ENCODE measurements at places on chromosomes 6 and 20.

DNA sequence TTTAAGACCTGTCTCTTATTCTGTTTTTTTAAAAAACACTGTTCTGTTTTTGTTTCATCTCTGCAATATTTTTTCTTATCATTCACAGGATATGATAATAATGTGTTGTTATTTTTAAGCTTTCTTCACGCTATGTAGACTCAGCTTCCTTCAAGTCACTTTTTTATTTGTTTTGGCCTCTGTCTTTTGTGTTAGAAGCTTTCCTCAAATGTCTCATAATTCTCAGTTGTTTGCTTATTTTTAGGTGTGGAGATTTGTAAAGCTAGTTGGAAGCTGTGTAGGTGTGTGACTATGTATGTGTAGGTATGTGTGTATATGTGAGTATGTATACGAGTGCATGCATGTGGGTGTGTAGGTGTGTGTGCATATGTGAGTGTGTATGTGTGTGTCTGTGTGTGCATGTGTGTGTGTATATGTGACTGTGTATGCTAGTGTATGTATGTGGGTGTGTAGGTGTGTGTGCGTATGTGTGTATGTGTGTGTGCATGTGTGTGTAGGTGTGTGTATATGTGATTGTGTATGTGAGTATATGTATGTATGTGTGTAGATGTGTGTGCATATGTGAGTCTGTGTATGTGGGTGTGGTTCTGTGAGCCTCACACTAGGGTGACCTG lies 16.3 kb upstream of the VEGFA start:
- DNase-seq, result no peak

GRCh38 chr20:38671186-38671585 lies 53.1 kb upstream of the SLC32A1 start:
- DNase-seq, result no peak

GRCh38 chr20:5535125-5535756 lies 215.0 kb upstream of the SHLD1 start:
- DNase-seq, result no peak

GRCh38 chr20:18166241-18166881 lies 28.7 kb downstream of the KAT14 start:
- no peak for DNase-seq

- DNase-seq, result no peak
Measured at GRCh38 chr20:21713901-21714296, 8.4 kb downstream of the PAX1 start.

GRCh38 chr20:58012731-58013510 lies 215.5 kb downstream of the ANKRD60 start:
- DNase-seq, result no peak

DNA sequence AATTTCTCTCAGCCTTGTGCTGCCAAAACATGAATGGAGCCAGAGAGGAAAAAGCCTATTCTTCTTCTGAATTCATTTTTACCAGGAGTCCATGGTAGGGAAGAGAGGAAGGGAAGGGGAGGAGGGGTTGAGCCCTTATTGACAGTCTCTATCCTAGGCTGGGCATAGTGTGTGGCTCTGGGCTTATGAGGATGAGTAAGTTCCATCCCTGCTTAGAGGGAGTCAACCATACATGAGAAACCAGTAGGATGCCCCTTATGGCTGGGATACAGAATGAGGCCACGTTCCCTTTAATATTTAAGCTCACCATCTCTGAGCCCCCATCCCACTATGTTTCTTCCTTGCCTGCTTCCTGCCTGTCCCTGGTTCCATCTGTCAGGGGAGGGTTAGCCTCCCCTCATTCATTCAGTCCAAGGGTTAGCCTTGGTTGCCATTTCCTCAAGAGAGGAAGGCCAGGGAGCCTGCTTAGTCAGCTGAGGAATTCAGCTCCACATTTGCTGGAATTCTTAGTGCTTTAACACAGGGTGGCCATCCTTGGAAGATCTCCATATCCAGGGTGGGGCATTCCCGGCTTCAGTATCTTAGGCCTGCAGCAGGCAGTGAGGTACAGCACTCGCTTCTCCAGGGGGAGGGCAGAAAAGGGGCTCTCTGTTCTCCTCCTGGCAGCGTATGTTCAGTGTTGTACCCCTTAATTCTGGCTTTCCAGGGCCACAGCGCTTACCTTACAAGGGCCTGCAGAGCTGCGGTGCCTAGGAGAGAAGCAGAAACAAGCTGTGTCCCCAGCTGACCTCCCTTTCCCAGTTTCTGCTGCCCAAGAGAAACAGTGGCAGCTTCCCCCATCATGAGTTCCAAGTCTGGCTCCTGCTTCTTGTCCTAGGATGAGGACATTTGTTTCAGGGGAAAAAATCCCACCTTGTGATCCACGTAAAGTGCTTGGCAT lies 12.5 kb downstream of the SIRT5 start:
- no peak for DNase-seq

- DNase-seq, result no peak
Measured at GRCh38 chr6:55875400-55875799, at the start of gene BMP5. BMP5 (minus strand) TSS chr6:55875590; CDS start chr6:55874865, 725 bp downstream.

GRCh38 chr20:41697861-41698559 lies 79.8 kb upstream of the CHD6 start:
- DNase-seq, result no peak

- no peak for DNase-seq
Measured at GRCh38 chr6:80439721-80440470, 333.4 kb downstream of the BCKDHB start.

Data from activated naive CD4-positive, alpha-beta T cell (primary cell).